Kidney epithelial cell (primary cell): ENCODE measurements at places on chromosomes 6 and 20. TPM values are rescaled to one million over a fixed set of nuclear protein-coding genes. Genes with fewer than 3 reads are reported as not detected.

- no peak for DNase-seq
Measured at GRCh38 chr6:137975188-137975940, 108.3 kb downstream of the TNFAIP3 start.

HLA-DMA gene
- total RNA-seq: 1.6 and 4.7 TPM in 2 replicates

RALY gene
- 119 and 138 TPM in 2 replicates for total RNA-seq

- DNase-seq: no peak
Measured at GRCh38 chr6:83313882-83314281, 117.0 kb downstream of the ME1 start.

DNA sequence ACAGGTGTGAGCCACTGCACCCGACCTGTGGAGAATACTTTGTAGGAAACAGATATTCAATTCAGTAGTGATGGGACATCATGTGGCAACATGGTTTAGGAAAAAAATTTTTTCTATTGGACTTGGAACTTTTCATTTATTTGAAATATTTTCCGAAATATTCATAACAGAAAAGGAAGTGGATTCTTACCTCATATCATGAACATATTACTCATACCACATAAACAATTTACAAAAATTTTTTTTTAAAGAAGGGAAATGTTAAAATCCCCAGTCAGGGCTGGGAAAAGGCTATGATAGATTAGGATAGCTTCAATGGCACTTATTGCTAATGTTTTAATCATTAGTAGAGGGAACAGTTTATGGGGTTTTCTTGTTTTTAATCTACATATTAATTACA lies 6.8 kb upstream of the ALDH8A1 start:
- DNase-seq: no peak

DNA sequence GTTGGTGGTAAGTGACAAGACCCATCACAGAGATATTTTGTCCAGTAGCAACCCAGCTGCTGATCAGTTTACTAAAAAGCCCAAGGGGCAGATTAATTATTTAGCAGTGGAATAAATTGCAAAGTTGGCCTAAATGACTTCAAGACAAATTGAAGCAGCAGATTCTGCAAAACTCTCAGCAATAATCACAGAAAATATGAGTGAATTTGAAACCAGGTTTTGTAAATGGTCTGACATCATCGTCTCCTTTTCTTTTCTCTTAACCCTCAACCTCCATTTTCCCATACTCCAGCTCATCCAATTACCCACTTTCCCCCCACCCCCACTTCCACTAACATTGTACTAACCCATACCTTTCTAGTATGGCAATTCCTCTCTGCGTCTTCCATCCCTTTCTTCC lies 11.3 kb upstream of the PTPRK start:
- no peak for DNase-seq

DNA sequence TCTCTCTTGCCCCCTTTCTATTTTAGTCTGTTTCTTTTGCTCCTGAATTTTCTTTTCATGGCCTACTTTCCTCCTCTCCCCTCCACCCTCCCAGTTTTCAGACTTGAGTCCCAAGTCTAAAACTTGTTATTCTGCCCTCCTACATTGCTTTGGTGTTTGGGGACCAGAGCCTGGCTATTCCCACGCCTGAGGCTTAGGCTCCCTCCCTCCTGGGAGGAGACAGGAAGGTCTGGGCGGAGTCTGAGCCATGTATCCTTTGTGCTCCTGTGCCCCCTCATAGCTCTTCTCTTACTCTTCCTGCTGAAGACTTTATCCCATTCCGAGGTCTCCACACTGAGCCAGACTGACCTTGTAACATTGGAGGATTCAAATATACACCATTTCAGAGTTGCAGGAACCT lies 69.5 kb downstream of the DAAM2 start:
- DNase-seq: no peak

BNIP5 gene
- 0.07 TPM in 1 of 2 replicates, not detected in the other for total RNA-seq

GRCh38 chr6:57163956-57164355 lies 8.2 kb upstream of the BAG2 start:
- no peak for DNase-seq

BTN1A1 gene
- not detected in 2 replicates for total RNA-seq

LRRC73 gene
- total RNA-seq: not detected in 2 replicates
